ENCODE measurements at places on chromosomes 16 and 17. TPM values are rescaled to one million over a fixed set of nuclear protein-coding genes. Genes with fewer than 3 reads are reported as not detected.

- DNase-seq: no peak
- no peaks in the 10 kb centered on the region for H3K27me3 ChIP-seq
- H3K4me1 ChIP-seq: no peaks in the 10 kb centered on the region
- no peak overlapping the region for H3K4me3 ChIP-seq
These were observed 279.6 kb downstream of the HS3ST3B1 start for GRCh38 chr17:14580499-14580898.

GRCh38 chr17:18257268-18257981 lies 1.1 kb downstream of the FLII start:
- peaks cover 43% of the 10 kb centered on the region for H3K36me3 ChIP-seq
- peak; percentile 84 for DNase-seq
- no peaks in the 10 kb centered on the region for H3K27me3 ChIP-seq
- H3K4me3 ChIP-seq: peak overlapping the region; percentile 99
- H3K27ac ChIP-seq: peak overlapping the region; percentile 98

Gene EPOP
- 2.1 TPM for total RNA-seq

GRCh38 chr17:70321352-70321751 lies 152.0 kb downstream of the KCNJ2 start:
- H3K4me1 ChIP-seq: no peaks in the 10 kb centered on the region
- no peak for DNase-seq
- no peak overlapping the region for H3K4me3 ChIP-seq
- no peaks in the 10 kb centered on the region for H3K36me3 ChIP-seq
- H3K27me3 ChIP-seq: no peaks in the 10 kb centered on the region

DNA sequence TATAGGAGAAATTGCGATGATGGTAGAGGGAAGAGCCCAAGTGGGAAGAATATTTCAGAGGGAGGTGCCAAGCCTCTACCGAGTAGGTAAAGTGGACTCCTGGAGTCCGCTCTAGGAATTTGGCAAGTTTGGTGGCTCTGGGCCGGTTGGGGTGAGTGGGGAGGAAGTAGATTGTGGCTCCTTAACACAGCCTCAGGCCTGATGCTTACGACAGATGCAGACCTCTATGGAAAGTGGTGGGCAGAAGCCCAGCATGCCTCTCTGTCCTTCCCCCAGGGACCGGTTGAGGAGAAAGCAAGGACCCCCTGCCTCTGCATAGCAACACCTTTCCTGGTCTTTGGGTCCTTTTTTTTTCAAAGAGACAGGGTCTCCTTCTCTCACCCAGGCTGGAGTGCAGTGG lies 55.9 kb upstream of the SIAH1 start:
- no peaks in the 10 kb centered on the region for H3K27me3 ChIP-seq
- H3K4me3 ChIP-seq: no peak overlapping the region
- H3K27ac ChIP-seq: no peak overlapping the region
- H3K36me3 ChIP-seq: no peaks in the 10 kb centered on the region
- H3K4me1 ChIP-seq: peaks cover 9% of the 10 kb centered on the region

Data from upper lobe of right lung (tissue), 1 donor.